Upper lobe of right lung (tissue), 1 donor: ENCODE measurements at places on chromosomes 13 and 19. TPM values are rescaled to one million over a fixed set of nuclear protein-coding genes. Genes with fewer than 3 reads are reported as not detected.

DNA sequence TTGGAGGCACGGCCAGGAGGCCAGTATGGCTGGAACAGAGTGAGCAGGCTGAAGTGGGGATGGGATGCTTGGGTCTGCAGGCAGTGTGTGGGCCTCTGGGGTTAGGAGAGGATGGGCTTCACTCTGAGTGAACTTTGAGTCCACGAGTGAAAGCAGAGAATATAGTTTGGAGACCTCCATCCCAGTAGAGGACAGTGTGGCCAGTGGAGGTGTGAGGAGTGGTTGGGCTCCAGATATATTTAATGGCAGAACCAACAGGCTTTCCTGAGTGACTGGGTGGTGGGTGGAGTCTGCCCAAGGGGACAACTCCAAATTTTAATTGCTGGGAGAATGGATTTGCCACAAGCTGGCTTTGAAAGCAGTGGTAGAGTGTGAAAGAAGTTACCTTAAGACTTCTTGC, 27.3 kb downstream of the GATAD2A start:
- H3K27ac ChIP-seq: no peak overlapping the region
- H3K27me3 ChIP-seq: no peaks in the 10 kb centered on the region
- no peak for DNase-seq
- peaks cover 20% of the 10 kb centered on the region for H3K4me1 ChIP-seq
- no peak overlapping the region for H3K4me3 ChIP-seq

GRCh38 chr19:44021221-44021620, 4.0 kb upstream of the ZNF222 start:
- no peak for DNase-seq
- H3K27me3 ChIP-seq: no peaks in the 10 kb centered on the region
- no peak overlapping the region for H3K4me3 ChIP-seq
- H3K36me3 ChIP-seq: no peaks in the 10 kb centered on the region
- H3K4me1 ChIP-seq: peaks cover 5% of the 10 kb centered on the region
- no peak overlapping the region for H3K27ac ChIP-seq

DNA sequence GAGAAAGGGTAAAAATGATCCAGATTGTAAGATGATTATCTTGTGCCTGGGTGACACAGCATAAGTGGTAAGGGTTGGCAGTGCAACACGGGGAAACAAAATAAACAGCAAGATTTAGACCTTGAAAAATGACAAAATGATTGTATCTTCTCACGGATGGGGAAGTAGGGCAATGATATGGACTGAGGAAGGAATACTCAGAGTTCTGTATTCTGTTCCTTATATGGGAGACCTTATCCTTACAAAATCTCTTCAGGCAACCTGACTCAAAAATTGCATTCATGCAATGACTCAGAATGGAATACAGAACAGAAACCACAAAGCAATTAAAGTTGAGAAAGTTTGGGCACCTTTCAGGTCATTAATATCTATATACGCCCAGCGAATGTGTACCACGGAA, 149.0 kb downstream of the HS6ST3 start:
- H3K4me3 ChIP-seq: no peak overlapping the region
- no peaks in the 10 kb centered on the region for H3K27me3 ChIP-seq
- no peak for DNase-seq
- H3K36me3 ChIP-seq: no peaks in the 10 kb centered on the region

DNA sequence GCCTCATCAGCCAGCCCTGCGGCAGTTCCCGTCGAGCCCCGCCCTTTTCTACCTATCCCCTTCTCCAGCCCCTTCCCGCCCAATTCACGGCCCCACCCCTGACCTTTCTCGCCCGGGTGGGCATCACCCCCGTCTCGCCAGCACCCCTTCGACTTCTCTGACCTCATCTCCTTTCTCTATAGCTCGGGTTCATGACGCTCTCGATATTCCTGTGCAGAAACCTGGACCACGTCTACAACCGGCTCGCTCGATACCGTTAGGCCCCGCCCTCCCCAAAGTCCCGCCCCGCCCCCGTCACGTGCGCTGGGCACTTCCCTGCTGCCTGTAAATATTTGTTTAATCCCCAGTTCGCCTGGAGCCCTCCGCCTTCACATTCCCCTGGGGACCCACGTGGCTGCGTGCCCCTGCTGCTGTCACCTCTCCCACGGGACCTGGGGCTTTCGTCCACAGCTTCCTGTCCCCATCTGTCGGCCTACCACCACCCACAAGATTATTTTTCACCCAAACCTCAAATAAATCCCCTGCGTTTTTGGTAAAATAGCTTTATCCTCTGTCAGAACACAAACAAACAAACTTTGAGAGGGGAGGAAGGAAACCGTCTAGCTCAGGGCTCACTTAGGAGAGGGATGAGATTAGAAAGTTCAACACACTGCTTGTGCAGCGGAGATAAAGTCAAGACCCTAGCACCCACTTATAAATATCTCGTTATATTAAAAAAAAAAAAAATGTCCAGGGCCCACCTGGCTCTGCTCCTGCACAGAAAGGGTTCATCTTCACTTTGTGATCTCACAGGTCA, 5.1 kb downstream of the CD37 start:
- H3K27me3 ChIP-seq: no peaks in the 10 kb centered on the region
- peak overlapping the region; percentile 84 for H3K27ac ChIP-seq
- peak overlapping the region; percentile 54 for H3K4me3 ChIP-seq
- H3K36me3 ChIP-seq: peaks cover 38% of the 10 kb centered on the region
- H3K4me1 ChIP-seq: no peaks in the 10 kb centered on the region

GRCh38 chr13:36096461-36097416, 34.4 kb downstream of the DCLK1 start:
- H3K4me1 ChIP-seq: no peaks in the 10 kb centered on the region
- DNase-seq: no peak
- no peaks in the 10 kb centered on the region for H3K36me3 ChIP-seq
- no peak overlapping the region for H3K27ac ChIP-seq
- no peaks in the 10 kb centered on the region for H3K27me3 ChIP-seq

GRCh38 chr13:70893832-70894231, 785.6 kb upstream of the KLHL1 start:
- DNase-seq: no peak
- no peaks in the 10 kb centered on the region for H3K36me3 ChIP-seq
- H3K27ac ChIP-seq: no peak overlapping the region
- H3K4me1 ChIP-seq: no peaks in the 10 kb centered on the region

DNA sequence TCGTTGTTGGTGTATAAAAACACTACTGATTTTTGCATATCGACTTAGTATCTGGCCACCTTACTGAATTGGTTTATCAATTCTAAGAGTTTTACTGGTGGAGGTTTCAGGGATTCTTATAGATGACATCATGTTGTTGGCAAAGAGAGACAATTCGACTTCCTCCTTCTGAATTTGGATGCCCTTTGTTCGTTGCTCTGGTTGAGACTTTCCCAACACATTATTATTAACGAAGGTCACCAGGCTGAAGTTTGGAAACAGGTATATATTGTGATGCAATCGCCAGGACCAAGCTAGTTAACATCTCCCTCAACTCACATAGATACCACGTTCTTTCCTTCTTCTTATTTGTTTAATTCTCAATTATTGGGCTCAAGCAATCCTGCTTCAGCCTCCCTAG, 2.1 kb upstream of the ZSCAN5B start:
- no peak for DNase-seq
- no peaks in the 10 kb centered on the region for H3K4me1 ChIP-seq
- H3K36me3 ChIP-seq: no peaks in the 10 kb centered on the region
- no peak overlapping the region for H3K4me3 ChIP-seq
- no peaks in the 10 kb centered on the region for H3K27me3 ChIP-seq

GRCh38 chr19:13689085-13689484, 75.2 kb upstream of the MRI1 start:
- DNase-seq: no peak
- H3K4me3 ChIP-seq: no peak overlapping the region
- H3K27me3 ChIP-seq: peaks cover 4% of the 10 kb centered on the region

GRCh38 chr13:66543780-66544179, 686.4 kb downstream of the PCDH9 start:
- no peak overlapping the region for H3K27ac ChIP-seq
- H3K27me3 ChIP-seq: no peaks in the 10 kb centered on the region
- DNase-seq: no peak

DNA sequence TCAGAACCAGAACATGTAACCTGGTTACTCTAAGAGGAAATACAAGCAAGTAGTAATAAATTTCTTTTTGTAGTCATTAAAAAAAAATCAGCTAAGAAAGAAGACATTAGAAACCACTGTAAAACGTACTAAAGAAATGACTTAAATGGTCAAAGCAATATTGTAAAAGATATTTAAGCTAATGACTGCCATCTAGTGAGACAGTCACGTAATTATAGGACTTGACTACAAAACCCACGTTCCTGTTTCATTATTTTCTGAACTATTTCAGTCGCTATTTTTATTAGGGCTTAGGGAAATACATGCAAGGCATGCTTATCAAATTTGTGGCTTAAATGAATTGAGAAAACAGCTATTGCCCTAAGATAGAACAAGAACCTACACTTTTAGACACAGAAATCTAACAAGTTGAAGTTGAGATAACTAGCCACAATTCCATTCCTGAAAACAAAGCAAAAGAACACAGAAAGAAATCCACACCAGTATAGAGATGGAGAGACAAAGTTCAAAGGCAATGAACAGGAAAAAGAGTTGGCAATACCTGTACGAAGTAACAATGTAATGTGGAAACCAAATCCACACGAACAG, 17.9 kb downstream of the ALG5 start:
- no peaks in the 10 kb centered on the region for H3K4me1 ChIP-seq
- no peak overlapping the region for H3K27ac ChIP-seq
- no peak for DNase-seq
- H3K36me3 ChIP-seq: peaks cover 67% of the 10 kb centered on the region

- peaks cover 41% of the 10 kb centered on the region for H3K4me1 ChIP-seq
- H3K27me3 ChIP-seq: no peaks in the 10 kb centered on the region
- no peaks in the 10 kb centered on the region for H3K36me3 ChIP-seq
- DNase-seq: no peak
Observed at GRCh38 chr13:40438999-40439797, 227.2 kb downstream of the FOXO1 start.

GRCh38 chr19:35000647-35001501, 751 bp downstream of the GRAMD1A start:
- H3K4me3 ChIP-seq: peak overlapping the region; percentile 87
- DNase-seq: no peak
- peak overlapping the region; percentile 99 for H3K27ac ChIP-seq
- no peaks in the 10 kb centered on the region for H3K27me3 ChIP-seq

- no peak for DNase-seq
- H3K27me3 ChIP-seq: no peaks in the 10 kb centered on the region
- H3K4me3 ChIP-seq: no peak overlapping the region
- H3K4me1 ChIP-seq: no peaks in the 10 kb centered on the region
Observed at GRCh38 chr19:56917998-56918397, 77.5 kb upstream of the PEG3 start.

DNA sequence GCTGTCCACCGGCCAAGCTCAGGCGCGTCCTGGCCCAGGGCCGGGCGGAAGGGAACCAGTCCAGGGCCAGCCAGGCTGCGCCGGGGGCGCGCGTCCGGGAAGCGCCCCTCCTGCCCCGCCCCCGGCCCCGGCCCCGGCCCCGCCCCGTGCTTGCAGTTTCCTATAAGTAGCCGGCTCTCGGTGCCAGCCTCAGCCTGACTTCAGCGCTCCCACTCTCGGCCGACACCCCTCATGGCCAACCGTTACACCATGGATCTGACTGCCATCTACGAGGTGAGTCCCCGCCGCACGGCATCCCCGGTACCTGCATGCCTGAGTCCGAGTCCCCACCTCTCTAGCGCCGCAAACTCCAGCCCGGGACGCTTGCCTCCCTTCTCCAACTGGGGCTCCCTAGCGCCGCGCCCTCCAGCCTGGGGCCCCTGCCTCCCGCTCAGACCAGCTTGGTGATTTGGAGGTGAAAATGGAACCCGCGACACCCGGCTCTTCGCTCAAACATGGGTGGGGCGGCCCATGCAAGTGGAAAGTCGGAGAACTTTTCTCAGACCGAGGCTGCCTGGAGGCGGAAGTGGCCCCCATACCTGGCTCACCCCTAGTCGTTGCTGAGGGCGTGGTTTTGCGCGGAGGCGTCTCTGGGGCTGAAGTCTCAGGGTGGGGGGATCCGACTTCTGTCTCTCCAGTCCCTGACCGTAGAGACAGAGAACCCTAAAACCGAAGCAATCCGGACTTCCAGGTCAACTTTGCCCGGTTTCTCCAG, at the start of gene ZFP36:
TSS of gene ZFP36 (plus strand) at position 192 of the 754 bp plus-strand sequence. CDS start at position 250, 58 bp downstream.
- H3K27me3 ChIP-seq: no peaks in the 10 kb centered on the region
- peak within 1 kb of the TSS; percentile 100 for H3K27ac ChIP-seq
- peaks cover 39% of the 10 kb centered on the region for H3K4me1 ChIP-seq
- peaks cover 18% of the 10 kb centered on the region for H3K36me3 ChIP-seq
- H3K4me3 ChIP-seq: peak within 1 kb of the TSS; percentile 97

Gene FAM216B
- total RNA-seq: not detected

Gene THSD1
- total RNA-seq: 17.3 TPM

Gene PPP2R1A
- 160 TPM for total RNA-seq

Gene LYPD3
- total RNA-seq: 0.75 TPM
